ENCODE measurements at places on chromosomes 2 and 18. TPM values are rescaled to one million over a fixed set of nuclear protein-coding genes. Genes with fewer than 3 reads are reported as not detected.

DNA sequence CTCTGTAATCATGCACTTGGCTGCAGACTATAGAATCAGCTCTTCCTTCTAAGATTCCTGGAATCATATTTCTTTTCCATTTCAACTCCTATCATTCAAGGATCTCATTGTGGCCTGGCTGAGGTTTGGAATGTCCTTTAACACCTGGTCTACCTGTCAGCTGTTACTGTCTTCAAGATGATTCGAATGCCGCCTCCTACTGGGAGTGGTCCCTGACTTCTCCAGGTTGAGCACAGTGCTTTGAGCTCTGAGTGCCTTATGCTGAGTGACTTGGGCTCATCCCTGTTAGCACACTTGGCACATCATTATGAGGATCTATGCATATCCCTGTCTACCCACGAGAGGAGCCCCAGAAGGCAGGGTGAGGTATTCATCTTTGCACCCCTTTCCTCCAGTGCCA, 87.6 kb downstream of the MARCHF4 start:
- DNase-seq: no peak

GRCh38 chr2:172927641-172928357, 147.8 kb upstream of the MAP3K20 start:
- DNase-seq: no peak

GRCh38 chr18:50686409-50686808, 126.5 kb downstream of the MAPK4 start:
- DNase-seq: no peak

- DNase-seq: no peak
Measured at GRCh38 chr18:35185771-35186170, 55.1 kb upstream of the ZNF397 start.

GRCh38 chr2:144950899-144951560, 431.1 kb upstream of the ZEB2 start:
- DNase-seq: no peak

- no peak for DNase-seq
Measured at GRCh38 chr2:168559187-168559586, 103.1 kb downstream of the CERS6 start.

DNA sequence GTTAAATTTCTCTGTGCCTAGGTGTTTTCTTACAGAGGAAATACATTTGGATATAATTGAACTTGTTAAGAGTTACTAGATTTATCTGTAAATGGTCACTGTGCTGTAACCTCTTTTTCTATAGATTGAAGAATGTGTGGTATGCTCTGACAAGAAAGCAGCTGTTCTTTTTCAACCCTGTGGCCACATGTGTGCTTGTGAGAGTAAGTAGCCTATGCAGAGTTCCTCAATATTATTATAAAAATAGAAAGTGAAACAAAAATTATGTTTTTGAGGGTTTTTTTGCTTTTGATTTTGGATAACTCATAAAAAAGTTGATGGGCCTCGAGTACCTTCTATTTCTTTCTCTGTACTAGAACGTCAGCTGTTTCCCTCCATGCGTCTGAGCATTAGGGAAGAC, 112.4 kb downstream of the MIB1 start:
- no peak for DNase-seq

DNA sequence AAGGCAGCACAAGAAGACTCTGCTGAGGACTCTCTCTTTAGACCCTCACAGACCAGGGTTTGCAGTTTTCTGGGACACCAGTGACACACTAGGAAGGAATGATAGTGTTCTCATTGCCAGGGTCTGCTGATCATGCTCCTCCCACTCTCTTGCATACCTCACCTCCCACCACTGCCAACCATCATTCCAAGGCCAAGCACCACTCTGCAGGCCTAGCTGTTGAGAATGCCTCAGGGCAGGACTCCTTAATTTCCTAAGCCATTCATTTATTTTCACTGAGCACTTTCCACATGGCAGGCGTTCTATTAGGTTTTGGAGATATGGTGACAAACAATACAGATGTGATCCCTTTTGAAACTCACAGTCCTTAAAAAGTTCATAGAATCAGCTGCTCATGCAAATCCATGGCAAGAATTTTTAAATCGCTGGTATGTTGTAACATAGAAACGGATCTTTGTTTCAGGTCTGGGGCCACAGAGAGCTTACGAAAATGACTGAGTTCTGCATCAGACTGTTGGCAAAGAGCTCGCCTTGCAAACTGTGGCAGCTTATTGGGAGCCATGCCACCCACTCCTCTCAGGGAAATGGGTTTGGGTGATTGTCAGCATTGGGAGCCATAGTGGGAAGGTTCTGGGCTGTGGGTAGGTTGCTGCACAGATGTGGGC, 78.5 kb downstream of the XDH start:
- no peak for DNase-seq

- no peak for DNase-seq
Measured at GRCh38 chr2:53130441-53130943, 637.1 kb upstream of the CHAC2 start.

GRCh38 chr2:3536682-3537632, 17.6 kb upstream of the ADI1 start:
- DNase-seq: peak; percentile 59

DNA sequence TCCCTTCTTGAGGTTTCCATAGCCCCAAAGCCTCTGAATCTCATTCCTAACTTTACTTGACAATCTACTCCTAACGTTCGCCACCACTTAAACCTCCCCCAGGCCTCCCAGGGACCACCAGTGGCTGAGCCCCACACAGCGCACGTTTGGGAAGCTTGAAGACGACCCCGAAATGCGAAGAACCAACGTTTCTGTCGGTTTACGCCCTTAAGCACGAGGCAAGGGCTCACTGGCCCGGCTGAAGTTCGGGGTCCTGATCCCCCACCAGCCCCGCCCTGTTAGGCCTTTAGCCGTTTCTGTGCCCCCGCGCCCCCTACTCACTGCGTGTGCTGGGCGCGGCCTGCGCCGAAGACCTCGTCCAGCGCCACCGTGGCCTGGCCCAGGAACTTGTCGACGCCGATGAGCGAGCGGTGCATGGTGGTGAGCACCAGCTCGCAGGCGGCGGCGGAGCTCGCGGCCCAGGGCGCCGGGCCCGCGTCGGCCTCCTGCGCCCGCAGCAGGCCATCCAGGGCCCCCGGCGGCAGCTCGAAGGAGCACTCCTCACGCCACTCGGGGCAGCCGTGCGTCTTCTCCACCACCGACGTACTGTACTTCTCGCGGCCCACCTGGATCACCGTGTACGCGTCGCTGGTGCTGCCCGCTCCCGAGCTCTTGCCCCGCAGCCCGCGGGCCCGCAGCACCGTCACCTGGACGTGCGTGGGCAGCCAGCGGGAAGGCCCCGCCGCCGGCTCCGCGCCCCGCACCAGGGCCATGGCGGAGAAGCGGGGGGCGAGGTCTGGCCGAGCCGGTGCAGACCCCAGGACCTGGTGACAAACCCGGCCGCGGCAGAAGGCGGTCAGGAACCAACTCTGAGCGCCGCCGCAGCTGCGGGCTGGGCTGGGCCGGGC, 479 bp downstream of the RAB11FIP5 start:
- peak; percentile 56 for DNase-seq

RAB12 gene
- 127 TPM for total RNA-seq

HOXD10 gene
- total RNA-seq: not detected

SERPINB10 gene
- total RNA-seq: not detected

TRIM43 gene
- total RNA-seq: not detected

Data from left ventricle myocardium superior (tissue), 1 donor.